ENCODE measurements at places on chromosomes 2 and 18.

- DNase-seq, result no peak
These were observed 19.1 kb downstream of the PLA2R1 start for GRCh38 chr2:160043265-160043664.

DNA sequence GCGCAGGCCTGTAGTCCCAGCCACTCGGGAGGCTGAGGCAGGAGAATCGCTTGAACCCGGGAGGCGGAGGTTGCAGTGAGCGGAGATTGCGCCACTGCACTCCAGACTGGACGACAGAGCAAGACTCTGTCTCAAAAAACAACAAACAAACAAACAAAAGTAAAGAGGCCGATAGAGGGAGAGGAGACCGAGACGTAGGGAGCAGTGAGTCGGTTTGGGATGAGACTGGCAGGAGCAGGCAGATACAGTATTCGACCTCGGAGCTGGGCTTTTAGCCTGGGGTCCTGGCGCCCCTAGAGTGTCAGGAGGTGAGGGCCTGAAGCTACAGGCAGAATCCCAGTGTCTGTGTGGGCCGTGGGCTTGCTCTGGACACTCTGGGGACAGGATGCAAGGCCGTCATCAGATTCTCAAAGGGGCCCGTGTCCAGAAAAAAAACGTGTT is 51.2 kb downstream of the SLC4A1AP start:
- no peak for DNase-seq

- DNase-seq, result no peak
These were observed 5.1 kb upstream of the MIB1 start for GRCh38 chr18:21735452-21736015.

DNA sequence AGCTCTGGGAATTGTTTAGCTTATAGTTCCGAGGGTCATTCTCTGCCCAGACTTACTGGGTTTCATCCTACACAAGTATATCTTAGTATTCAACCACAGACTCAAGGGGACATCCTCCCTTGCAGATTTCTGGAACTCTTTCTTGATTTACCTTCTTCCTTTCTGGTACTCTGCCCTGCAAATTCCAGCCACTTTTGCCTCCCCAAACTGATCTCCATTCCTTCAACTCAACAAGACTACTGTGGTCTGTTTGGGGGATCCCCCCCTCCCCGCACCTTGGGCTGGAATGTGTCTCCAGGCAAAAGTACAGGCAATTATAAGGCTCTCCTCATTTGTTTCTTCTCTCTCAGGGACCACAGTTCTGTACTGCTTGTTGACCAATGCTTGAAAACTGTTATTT is 13.4 kb downstream of the PHOSPHO2 start:
- no peak for DNase-seq

DNA sequence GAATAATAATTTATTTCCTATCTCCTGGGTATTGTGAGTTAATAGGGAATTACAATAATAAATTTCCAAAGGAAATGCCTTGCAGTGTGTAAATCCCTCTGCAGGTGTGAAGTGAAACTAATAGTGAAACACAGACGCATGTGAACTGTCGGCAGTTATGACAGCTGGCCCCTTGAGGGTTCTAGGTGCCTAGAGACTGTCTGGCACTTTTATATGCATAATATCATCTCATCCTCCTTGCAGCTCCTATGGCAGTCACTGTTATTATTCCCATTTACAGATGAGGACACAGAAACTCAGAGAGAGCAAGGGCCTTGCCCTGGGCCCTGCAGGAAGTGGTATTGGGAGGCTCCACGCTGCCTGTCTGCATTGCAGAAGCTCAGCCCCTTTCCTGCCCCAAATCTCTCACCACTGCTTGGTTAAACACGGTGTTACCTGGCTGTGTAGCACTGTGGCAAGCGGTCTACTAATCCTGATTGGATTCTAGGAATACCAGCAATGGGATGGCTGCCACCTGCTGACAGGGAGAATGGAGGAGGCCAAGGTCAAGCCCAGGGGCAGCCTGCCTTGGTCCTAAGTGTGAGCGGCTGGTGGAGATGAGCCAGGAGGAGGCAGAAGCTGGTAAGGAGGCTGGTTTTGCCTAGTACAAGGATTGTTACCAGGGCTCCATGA is 32.8 kb upstream of the ACKR3 start:
- no peak for DNase-seq

GRCh38 chr2:173961346-173961705 is 3.8 kb downstream of the SP3 start:
- no peak for DNase-seq

DNA sequence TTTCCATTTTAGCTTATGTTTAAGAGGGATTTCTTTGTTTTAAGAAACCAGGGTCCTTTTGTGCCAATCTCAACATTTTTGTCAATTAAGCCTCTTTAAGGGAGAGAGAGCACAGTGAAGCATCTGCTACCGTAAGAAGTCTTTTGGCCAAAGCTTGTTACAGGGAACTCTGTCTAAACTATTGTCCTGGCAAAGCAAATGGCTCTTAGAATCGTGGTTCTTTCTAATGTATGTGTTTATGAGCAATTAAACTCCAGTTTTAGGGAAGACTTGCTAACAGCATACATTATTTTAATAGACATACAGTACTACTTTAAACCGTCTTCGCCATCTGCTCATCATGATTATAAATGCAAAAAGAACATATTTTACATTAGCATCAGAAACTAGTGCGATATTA is 202.1 kb downstream of the CDCA7 start:
- no peak for DNase-seq

- DNase-seq, result no peak
These were observed 65.8 kb upstream of the ALK start for GRCh38 chr2:29987146-29987545.

DNA sequence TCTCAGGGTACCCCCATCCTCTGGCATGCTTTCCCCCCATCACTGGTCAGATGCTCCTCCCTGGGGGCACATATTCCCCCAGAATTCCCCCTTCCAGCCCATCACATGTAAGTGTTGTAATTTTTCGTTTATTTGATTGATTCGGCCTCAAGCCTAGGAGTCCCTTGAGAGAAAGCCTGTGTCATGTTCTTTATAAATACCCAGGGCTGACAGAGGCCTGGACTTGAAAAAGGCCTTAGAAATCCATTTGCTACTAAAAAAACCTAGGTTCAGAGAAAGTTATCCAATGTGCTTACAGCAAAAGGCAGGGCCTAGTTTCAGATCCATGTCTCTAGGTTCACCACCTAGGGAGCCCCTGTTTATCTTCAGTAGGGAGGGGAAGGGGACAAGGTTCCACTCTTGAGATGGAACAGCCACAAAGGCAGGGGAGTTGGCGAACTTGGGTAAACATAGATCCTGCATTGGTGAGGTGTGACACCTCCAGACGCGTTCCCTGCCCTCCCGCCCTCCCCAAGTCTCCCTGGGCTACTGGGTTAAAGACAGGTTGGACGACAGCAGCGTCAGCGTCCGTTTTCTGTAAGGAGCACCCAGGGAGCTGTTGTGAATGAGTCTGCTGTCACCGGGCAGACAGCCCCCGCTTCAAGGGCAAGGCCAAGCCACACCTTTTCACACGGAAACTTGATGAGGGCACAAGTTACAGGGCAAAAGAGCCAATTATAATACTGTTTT is 147.8 kb downstream of the EN1 start:
- DNase-seq, result no peak

- DNase-seq, result no peak
These were observed 82.9 kb upstream of the RNF152 start for GRCh38 chr18:61975526-61976326.

DNA sequence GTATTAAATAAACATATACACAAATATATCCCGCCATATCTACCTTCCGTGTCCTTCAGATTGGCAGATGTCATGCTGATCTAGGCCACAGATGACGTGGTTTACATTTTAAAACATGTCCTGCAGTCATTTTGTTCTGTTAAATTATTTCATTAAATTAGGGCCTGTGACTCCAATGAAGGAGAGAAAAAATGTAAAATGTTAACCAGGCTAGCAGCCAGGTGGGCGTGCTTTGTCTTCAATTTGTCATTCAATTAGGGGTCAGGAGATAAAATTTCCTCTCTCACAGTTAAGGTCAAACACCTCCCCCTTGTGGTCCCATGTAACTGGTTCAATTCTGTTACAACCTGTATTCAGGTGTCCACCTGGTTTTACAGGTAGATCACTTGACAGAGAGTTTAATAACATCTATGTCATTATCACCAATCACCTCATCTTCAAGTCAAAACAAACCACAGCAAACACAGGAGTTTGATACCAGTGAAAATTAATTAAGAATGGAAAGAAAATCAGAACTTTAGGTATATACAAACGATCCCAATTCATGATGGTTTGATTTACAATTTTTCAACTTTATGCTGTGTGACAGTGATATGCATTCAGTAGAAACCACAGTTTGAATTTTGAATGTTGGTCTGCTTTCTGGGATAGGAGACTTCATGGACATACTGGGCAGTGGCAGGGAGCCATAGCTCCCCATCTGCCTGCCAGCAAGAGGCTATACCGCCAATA is 339.4 kb downstream of the CMPK2 start:
- peak; percentile 9 for DNase-seq

GRCh38 chr2:239827523-239827890 is 197.6 kb downstream of the NDUFA10 start:
- DNase-seq, result no peak

GRCh38 chr2:113376253-113376912 is 61.1 kb upstream of the ZNG1B start:
- no peak for DNase-seq

GRCh38 chr2:15930589-15931318 is 9.6 kb upstream of the MYCN start:
- DNase-seq, result no peak

- DNase-seq, result no peak
These were observed 146.5 kb downstream of the SH3BP4 start for GRCh38 chr2:235098269-235098668.

GRCh38 chr2:184598316-184599053 is at the start of gene ZNF804A:
Gene ZNF804A, plus strand, starts transcription at chr2:184598529. Its CDS starts 431 bp downstream, at chr2:184598960.
- no peak for DNase-seq

- DNase-seq, result no peak
These were observed 14.9 kb downstream of the PIKFYVE start for GRCh38 chr2:208280933-208281332.

GRCh38 chr2:2799151-2799697 is 468.1 kb upstream of the MYT1L start:
- DNase-seq, result no peak

GRCh38 chr2:96664366-96664925 is 21.9 kb downstream of the FER1L5 start:
- no peak for DNase-seq

DNA sequence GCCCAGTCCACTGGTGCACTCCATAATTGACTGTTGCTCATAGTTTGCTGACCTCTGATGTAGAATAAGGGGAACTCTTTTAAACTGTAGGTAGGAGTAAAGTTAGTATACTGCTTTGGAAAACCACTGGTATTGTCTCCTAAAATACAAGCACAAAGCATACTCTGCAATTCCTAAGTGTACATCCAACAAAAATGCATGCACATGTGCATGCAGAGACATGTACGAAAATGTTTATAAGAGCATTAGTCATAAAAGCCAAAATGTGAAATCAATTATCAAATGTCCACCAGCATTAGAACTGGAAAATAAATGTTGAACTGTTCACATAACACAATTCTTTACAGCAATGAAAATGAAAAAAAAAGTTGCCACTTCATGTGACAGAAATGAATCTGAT is 39.8 kb upstream of the DDX18 start:
- DNase-seq, result no peak

- no peak for DNase-seq
These were observed 35.8 kb upstream of the DOK6 start for GRCh38 chr18:69364930-69365329.

- no peak for DNase-seq
These were observed 128.2 kb upstream of the CXCR4 start for GRCh38 chr2:136246086-136246669.

GRCh38 chr2:60385648-60386047 is 167.8 kb downstream of the BCL11A start:
- no peak for DNase-seq

GRCh38 chr2:37414470-37414949 is 70.1 kb downstream of the QPCT start:
- peak; percentile 18 for DNase-seq

DNA sequence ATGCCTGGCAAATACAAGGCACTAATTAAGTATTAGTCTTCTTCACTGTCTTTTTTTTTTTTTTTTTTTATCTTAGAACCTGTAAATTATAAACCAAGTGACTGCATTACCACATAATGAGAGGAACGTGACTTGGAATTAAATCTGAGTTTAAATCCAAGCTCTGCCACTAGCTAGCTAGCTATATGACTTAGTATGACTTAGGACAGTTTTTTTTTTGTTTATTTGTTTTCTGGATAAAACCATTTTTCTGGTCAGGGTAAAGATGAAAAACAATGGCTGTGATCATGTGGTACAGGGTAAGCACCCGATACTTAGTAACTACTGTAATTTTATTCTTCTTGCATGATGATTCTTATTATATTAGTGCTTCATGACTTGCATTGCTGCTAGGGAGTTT is 191.8 kb upstream of the LRRTM1 start:
- no peak for DNase-seq

- no peak for DNase-seq
These were observed 24.1 kb downstream of the EIF2AK3 start for GRCh38 chr2:88603146-88603545.

DNA sequence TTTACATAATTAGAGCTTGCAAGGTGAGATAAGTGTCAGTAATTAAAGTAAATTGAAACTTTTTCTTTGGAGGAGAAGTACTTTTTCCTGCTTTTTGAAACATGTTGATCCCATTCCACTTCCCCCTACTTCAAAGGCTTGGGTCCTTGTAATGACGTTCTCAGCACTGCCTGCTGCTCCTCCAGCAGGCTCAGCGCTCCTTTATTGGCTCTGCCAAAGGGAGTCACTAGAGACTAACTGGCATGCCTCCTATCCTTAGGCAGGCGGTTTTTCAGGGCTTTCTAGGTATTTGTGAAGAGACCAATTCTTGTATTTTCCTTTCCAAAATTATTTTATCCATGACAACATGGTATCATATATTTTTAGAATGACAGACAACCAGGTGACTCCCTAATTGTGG is 43.9 kb upstream of the ACADL start:
- DNase-seq, result no peak

DNA sequence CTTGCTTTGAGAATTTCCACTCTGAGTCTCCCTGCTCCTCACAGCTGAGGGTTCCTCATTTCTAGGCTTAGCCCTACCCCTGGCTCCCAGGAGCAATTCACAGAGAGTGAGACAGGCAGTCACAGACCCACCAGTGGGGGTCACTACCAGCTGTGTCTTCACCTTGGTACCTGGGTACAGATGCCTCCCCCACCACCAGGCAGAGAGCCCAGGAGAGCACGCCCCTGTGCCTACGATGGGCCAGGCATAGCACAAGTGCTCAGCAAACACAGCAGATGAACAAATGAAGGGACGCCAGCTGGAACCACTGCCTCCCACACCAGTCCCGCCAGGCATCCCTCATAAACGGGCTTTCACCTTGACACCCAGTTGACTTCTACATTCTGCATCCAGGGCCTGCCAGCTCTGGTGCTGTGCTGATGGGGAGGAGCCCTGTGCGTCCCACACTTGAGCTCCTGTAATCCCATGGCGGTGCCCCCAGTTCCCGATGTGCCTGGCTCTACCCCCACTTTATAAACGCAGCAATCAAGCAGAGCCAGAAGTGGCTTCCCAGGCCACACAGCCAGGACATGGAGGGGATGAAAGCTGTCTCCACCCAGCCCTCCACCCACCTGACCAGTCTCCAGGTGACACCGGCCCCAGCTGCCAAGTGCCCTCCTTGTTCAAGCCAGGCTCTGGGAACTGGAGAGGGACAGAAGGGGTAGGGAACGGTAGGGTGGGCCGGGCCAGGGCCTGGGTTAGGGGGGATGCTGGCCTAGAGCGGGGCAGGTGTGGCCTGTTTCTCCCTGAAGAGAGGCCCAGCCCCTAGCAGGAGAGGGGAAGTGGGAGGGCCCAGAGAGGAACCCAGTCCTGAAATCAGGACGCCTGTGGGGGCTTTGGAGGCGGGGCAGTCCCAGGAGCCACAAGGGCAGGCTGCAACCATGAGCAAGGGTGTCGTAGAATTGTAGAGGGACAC is 42.5 kb downstream of the SCTR start:
- DNase-seq, result no peak

Data from retinal pigment epithelial cell (primary cell).